ENCODE measurements at places on chromosomes 1 and 21.

DNA sequence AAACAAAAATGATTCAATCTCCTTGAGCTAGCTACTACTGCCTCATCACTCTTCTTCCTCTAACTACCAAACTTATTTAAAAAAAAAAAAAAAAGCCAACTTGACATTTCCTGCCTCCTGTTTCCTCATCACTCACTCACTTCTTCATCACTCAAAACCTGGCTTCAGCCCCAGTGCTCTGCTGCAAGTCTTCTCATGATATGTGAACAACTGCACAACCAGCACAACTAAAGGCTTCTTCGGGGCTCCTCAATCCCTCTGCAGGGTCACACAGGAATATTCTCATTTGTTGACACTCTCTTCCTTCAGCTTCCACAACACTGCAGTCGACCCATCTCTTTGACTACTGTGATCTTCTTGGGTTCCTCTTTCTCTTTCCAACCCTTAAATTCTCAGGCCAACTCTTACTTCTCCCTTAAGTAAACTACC is 7.6 kb downstream of the MTF1 start:
- no peak for DNase-seq

- no peak for DNase-seq
Observed at GRCh38 chr21:42174173-42174572, 44.8 kb upstream of the ABCG1 start.

DNA sequence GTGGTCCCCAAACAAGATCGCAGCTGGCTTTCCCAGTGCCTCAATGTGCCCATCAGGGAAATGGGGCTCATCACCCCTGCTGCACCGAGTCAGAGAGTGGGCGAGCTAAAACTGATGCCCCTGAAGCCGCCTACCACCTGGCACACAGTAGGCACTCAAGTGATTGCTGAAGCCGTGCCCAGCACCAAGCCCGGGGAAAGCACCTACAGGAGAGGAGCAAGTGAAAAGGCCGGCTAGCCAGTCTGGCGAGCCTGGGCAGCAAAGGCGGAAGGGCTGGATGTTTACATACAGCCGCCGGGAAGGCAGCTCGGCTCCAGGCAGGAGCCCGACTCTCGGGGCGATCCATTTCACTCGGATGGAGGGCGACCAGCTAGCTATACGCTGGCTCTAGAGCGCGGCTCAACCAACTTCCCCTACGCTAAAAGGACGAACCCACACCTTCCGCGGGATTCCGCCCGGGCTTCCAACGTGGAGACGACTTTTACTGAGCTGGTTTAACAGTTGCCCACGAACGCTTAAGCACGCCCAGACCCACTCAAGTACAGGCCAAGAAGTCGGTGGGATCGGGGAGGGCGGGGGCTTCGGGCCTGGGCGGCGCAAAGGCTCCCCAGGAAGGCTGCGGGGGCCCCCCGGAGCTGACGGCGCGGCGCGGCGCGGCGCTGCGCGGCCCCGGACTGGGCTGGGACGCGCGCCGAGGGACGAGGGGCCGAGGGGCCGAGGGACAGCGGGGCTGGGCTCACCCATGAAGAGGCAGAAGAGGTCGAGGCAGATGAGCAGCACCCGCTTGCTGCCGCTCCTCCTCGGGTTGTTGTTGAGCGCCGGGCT is 1.0 kb downstream of the PLPP3 start:
- no peak for DNase-seq

GRCh38 chr1:115815694-115816093 is 25.2 kb downstream of the NHLH2 start:
- DNase-seq, result no peak

DNA sequence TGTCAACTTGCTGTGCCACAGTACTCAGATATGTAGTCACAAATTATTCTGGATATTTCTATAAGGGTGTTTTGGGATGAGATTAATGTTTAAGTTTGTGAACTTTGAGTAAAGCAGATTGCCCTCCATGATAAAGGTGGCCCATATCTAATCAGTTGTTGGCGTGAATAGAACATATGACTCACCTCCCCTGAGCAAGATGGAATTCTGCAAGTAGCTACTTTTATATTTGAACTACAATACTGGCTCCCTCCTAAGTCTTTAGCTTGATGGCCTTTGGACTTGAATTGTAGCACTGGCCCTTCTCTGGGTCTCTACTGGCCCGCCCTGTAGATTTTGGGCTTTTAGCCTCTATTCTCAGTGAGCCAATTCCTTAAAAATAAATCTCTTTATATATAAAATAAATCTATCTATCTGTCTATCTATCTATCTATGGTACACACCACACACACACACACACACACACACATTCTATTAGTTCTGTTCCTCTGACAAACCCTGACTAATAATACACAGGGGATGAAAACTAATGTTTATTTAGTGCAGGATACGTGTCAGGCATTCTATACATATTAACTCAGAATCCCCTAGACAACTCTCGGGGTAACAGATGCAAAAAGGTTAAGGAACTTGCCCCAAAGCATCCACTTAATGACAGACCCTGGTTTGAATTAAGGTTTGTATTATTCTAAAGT is 37.9 kb upstream of the PDC start:
- no peak for DNase-seq

DNA sequence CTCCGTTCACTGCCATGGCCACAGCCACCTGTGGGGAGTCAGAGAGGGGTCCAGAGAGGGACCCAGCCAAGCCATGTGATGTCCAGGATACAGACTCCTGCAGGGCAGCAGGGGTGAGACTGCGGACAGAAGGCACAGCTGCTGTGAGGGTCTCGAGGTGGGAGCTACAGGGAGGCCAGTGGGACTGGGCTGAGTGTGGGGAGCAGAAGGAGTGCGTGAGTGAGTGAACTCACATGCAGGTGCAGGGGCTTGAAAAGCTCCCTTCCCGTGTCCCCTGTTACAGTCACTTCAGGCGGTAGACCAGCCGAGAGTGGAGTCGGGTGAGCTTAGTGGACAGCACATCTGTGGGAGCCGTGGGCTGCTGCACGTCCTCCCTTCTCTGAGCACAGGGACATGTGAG is 42.4 kb downstream of the S100B start:
- no peak for DNase-seq

GRCh38 chr1:34354367-34354766 is 177.7 kb downstream of the C1orf94 start:
- DNase-seq, result no peak

GRCh38 chr1:43938892-43939587 is 5.4 kb downstream of the ARTN start:
- no peak for DNase-seq

- DNase-seq, result no peak
Observed at GRCh38 chr1:49651136-49651535, 372.6 kb downstream of the AGBL4 start.

DNA sequence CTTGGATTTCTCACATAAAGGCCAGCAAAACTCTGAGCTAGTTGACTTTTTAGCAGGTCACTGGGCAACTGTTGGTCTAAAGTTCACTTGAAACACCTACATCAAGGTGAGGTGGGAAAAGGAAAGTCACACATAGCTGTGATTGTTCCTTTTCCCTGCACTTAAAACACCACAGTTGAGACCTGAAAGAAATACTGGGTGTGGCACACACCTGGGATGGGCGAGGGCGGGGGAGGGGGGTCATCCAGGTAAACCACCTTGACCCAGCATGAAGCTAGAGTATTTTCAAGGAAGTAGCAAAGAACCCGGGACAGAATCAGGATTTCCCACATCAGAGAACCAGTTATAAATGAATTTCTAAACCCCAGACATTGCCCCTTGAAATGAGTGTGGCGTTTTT is 26.4 kb downstream of the ZNF697 start:
- DNase-seq, result no peak

GRCh38 chr1:37175666-37176215 is 141.4 kb upstream of the GRIK3 start:
- no peak for DNase-seq

GRCh38 chr1:244021427-244021826 is 29.7 kb upstream of the ZBTB18 start:
- no peak for DNase-seq

- DNase-seq, result no peak
Observed at GRCh38 chr1:228018125-228018398, 11.3 kb downstream of the WNT3A start.

DNA sequence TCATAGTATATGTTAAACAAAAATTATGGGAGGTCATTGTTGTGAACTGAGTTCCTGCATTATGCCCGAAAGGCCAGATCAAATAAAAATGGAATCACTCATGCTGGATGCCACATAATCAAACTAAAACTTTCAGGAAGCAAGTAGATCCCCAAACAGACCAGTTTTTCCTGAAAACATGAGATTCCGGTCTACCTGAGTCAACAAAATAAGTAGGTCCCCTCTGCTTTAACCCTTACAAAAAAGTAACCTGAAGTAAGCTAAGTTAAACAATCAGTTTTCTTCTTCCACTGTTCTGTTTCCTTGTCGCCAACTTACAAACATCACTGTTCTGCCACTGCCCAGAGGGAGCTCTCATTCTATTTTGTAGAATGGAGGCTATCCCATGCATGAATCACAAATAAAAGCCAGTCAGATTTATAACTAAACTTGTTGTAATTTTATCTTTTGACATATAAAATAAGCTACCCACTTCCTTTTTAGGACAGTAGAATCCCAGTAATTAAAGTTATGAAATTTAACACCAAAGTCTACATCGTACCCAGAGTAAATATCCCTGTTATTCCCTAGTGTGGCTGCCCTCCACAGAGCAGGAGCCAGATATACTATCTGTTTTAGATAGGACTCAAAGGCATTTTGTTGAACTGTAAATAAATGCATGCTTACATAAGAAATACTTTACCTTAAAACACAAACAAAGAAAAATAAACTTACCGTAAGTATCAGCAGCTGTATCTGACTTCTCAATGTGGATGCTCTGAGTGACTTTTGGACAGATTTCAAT is 149.4 kb downstream of the TIAM1 start:
- no peak for DNase-seq

DNA sequence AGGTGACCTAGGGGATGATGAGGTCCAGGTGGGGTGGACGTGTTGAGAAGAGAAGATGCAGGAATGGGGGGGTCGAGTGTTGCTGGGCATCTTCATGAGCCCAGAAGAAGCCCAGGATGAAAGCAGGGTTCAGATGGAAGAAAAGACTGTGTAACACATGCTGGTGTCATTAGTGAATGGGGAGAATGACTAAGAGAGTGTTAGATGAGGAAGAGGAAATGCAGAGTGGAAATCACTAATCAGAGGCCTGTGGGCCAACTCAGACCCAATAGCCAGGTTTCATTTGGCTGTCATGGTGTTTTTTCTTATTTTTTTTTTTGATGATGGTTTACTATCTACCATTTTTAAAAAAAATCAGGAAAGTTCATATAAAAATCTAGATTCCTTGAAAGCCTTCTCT is 180.8 kb upstream of the CAMK1G start:
- no peak for DNase-seq

All from stimulated activated CD8-positive, alpha-beta memory T cell treated with anti-CD3 and anti-CD28 coated beads, Interleukin-15, amount 100 ng/mL, for 48 hours (primary cell).